ENCODE measurements at places on chromosomes 16 and 17.

DNA sequence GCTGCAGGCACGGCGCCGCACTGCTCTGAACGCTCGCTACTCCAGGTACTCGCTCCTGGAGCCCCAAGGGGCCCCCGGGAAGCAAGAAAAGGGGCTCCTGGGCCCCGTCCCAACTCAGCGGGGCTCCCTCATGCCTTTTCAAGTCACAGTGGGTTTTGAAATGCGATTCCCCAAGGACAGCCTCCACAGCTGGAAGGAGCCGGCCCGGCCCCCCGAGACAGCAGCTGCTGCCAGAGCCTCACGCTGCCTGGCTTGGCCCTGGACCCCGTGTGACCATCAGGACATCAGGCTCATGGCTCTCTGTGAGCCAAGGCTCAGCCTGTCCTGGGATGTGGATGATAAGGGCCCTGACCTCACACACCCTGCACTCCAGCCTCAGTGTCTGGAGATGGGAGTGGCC, 80.6 kb downstream of the LMF1 start:
- no peak for DNase-seq

DNA sequence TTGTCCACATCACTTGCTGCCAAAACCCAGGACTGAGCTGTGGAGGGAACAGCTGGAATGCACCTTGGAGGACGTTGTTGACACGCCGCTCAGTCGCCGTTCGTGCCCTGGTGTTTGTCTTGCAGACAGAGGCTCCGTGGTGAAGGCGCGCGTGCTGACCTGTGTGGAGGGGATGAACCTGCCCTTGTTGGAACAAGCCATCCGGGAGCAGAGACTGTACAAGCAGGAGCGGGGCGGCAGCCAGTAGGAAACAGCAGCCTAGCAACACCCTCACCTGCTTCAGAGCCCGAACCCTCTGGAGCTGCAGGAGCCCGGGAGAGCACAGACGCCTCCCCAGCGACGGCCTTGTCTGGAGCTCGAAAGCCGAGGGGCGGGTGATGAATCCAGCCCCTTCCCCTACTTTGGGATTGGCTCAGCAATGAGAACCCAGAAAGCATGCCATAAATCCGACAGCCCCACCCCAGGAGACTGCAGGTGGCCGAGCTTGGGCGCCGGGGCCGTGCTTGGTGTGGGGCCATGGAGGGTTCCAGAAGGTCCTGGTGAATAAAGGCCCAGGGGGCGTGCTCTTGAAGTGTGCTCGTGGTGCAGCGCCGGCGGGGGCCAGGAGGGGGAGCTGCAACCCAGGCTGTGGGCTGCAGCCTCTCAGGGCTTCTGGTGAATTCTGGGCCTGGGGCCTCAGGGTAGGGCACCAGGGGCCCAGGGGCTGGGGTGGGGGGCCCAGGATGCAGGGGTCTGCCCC, 470 bp upstream of the CDK3 start:
- peak; percentile 52 for DNase-seq

DNA sequence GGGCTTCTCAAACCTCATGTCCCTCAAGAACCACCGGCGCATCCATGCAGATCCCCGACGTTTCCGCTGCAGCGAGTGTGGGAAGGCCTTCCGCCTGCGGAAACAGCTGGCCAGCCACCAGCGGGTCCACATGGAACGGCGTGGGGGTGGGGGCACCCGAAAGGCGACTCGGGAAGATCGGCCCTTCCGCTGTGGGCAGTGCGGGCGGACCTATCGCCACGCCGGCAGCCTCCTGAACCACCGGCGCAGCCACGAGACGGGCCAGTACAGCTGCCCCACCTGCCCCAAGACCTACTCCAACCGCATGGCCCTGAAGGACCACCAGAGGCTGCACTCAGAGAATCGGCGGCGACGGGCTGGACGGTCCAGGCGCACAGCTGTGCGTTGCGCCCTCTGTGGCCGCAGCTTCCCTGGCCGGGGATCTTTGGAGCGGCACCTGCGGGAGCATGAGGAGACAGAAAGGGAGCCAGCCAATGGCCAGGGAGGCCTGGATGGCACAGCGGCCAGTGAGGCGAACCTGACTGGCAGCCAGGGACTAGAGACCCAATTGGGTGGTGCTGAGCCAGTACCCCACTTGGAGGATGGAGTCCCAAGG, 5.9 kb downstream of the ZNF646 start:
- no peak for DNase-seq

DNA sequence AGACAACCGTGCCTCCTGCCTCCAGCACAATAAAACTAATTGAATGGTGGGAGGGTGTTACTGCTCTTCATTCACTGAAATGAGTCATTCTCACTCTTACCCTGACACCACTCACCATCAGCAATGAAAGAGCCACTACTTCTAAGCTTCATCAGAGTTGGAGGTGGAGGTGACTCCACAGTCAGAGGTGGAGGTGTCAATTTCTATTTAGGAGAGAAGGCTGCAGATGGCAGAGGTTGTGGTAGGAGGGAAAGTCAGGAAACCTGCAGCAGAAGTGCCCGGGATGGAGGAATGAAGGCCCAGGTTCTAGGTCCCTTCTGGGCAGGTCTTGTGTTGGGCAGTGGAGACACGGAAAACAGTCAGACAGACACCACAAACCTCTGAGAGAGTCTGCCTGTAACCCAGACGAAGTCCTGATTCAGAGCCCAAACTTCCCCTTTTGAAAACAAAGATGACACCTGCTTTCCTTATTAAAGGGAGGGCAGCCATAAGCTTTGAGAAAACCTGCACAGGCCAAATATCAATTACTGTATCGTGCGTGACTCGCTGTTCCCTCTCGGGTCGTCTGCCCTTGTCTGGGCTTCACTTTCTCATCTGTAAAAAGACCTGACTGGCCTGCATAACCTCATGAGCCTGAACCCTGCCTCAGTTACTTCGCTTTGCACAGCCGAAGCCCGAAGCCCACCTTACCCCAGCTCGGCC, 668 bp downstream of the ATPAF2 start:
- peak; percentile 15 for DNase-seq

GRCh38 chr17:68621065-68621464, 19.9 kb upstream of the FAM20A start:
- DNase-seq: no peak

- peak; percentile 13 for DNase-seq
These were observed 5.8 kb downstream of the DHX38 start for GRCh38 chr16:72099377-72099818.

GRCh38 chr17:80847496-80848230, 144.0 kb upstream of the CHMP6 start:
- DNase-seq: peak; percentile 44

DNA sequence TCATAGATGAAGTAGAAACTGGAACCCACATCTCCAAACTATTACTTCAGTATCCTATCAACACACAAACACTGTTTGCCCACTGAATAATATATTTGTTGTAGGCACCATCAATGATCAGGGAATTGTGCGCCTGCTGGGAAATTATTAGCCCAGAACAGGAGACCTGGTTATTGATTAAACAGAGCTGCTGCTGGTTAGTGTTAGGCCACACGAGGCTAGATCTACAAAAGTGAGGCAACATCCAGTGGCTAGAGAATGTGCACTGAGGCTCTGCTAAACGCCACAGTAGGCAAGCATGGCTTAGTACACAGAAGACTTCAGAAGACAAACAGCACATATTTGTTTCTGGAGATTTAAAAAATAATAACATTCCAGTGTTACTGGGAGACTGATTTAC, 11.0 kb downstream of the ABHD15 start:
- DNase-seq: no peak

GRCh38 chr17:36667922-36668321, 66.5 kb downstream of the MRM1 start:
- DNase-seq: no peak

DNA sequence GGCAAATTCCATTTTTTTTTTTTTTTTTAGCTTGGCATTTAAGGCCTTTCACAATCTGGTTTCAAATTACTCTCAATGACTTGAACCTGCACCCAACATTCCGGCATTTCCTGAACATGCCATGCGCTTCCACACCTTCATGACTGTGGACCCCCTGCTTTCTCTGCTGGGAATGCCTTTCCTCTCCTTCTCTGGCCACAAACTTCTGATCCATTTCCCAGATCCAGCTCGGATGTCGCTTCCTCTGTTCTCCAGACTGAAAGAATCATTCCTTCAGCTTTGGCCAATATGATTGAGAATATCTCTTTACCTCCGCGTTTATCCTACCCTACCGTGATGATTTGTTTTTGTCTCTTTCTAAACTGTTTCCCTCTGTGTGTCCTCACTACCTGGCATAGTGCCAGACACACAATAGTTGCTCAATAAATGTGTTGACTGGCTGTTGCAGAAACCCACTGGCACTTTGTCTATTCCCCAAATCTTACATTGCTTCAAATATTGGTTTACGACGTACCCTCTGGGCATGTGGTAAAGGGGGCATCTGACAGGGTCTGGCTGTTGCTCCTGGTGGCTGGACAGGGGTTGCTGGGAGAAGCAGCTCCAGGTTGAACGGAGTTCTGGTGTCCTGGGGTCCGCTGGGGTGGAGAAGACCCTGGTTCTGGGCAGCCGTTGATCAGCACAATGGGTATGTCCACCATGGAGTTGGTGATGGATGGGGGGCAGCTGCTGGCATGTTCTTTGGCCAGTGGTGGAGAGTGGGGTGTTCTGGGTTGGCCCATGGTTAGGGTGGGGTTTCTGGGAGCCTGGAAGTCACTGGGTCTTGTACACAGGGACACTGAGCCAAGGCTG, 14.7 kb downstream of the TNS4 start:
- DNase-seq: no peak

- peak; percentile 76 for DNase-seq
These were observed 8.7 kb downstream of the DNAI2 start for GRCh38 chr17:74282587-74283370.

- no peak for DNase-seq
These were observed 539 bp upstream of the KRTAP4-8 start for GRCh38 chr17:41098481-41098880.

DNA sequence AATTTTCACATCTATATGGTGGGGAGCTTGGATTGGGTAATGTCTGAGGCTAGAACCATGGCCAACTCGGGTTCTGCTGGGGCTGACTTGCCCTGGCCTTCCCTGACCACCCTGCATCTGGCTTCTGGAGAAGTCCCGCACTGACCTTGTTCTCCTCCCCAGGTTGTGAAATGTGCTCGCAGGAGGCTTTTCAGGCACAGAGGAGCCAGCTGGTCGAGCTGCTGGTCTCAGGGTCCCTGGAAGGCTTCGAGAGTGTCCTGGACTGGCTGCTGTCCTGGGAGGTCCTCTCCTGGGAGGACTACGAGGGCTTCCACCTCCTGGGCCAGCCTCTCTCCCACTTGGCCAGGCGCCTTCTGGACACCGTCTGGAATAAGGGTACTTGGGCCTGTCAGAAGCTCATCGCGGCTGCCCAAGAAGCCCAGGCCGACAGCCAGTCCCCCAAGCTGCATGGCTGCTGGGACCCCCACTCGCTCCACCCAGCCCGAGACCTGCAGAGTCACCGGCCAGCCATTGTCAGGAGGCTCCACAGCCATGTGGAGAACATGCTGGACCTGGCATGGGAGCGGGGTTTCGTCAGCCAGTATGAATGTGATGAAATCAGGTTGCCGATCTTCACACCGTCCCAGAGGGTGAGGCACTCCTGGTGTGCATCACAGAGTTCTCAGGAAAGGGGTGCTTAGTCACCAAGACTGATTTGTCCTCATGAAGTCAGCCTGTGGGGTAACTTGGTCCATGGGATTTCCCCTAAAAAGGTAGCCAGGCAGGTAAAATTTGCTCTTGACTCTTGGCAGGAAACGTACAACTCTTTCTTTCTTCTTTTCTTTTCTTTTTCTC, 6.1 kb downstream of the NOD2 start:
- no peak for DNase-seq

DNA sequence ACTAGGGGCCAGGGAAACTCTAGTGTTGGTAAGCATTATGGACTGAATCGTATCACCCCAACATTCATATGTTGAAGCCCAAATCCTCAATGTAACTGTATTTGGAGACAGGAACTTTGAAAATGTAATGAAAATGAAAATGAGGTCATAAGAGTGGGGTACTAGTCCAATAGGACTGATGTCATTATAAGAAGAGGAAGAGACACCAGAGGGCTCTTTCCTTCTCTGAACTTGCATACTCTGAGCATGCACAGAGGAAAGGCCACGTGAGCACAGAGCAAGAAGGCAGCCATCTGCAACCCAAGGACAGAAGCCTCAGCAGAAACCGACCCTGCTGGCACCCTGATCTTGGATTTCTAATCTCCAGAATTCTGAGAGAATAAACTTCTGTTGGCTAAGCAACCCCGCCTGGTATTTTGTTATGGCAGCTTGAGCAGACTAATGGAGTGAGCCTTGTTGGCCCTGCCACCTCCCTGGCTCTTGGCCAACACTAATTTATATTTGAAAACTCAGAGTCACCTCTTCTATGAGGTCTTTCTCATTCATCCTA, 273.4 kb downstream of the NTN1 start:
- DNase-seq: no peak

- peak; percentile 13 for DNase-seq
These were observed 31.9 kb downstream of the SLFN11 start for GRCh38 chr17:35341411-35341992.

- DNase-seq: no peak
These were observed 11.6 kb upstream of the MARCHF10 start for GRCh38 chr17:62819511-62820221.

DNA sequence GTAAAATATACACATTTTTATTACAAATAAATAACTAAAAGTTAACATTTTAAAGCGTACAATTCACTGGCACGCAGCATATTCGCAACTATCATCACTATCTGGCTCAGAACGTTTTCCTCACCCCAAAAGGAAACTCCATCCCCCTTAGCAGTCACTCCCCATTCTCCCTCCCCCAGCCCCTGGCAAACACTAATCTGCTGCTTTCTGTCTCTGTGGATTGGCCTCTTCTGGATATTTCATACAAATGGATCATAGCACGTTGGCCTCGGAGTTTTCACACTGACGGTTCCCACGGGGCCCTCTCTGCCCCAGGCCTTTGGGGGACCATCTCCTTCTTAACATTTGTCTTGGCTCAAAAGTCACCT, 64.6 kb downstream of the RTN4RL1 start:
- no peak for DNase-seq

GRCh38 chr17:21458054-21458453, 81.9 kb downstream of the KCNJ12 start:
- no peak for DNase-seq
